Stimulated activated CD8-positive, alpha-beta memory T cell treated with anti-CD3 and anti-CD28 coated beads, Interleukin-4, amount 100 ng/mL, for 1 hour (primary cell): ENCODE measurements at places on chromosomes 2 and 18.

GRCh38 chr2:223591596-223591995 lies 10.6 kb downstream of the SCG2 start:
- DNase-seq: no peak

DNA sequence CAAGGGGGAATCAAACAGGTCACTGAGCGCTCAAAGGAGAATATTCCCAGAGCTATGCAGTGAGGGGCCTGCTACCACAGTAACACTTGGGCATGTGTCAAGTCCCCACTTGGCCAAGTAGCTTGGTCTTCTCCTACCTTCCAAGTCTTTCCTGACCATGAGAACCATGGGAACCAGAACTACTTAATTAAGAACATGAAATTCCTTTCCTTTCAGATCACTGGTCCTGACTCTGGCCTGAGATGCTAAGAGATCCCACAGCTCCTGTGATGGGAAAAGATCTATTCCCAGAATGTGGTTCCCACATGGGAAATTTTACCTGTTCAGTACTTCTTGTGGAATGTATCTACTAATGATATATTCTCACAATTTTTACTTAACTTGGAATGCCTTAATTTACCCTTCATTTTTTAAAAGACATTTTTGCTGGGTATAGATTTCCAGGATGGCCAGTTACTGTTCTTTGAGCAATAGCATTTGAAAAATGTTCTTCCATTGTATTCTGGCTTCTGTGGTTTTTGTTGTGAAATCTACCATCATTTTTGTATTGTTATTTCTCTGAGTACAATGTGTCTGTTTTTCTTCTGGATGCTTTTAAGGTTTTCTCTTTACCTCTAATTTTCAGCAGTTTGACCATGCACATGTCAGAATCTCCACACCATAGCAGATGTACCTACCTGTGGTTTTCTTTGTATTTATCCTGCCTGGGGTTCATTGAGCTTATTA lies 37.9 kb downstream of the KCNIP3 start:
- DNase-seq: no peak

- DNase-seq: no peak
Observed at GRCh38 chr2:98028101-98028561, 32.4 kb upstream of the TMEM131 start.

DNA sequence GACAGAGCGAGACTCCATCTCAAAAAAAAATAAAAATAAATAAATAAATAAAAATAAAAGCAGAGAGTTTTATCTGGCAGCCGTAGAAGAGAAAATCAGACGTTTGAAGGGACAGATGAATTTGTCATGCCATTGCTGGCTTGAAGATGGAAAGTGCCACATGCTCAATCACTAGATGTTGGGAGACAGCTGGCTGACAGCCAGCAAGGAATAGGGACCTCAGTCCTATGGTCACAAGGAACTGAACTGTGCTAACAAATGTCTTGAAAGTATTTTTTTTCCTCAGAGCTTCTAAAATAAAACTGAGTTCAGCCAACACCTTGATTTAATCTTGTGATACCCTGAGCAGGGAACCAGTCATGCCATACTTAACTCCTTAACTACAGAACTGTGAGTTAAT lies 65.4 kb downstream of the DTNA start:
- no peak for DNase-seq

GRCh38 chr2:2575870-2576386 lies 244.9 kb upstream of the MYT1L start:
- DNase-seq: no peak
